ENCODE measurements at places on chromosomes 13 and 19.

- DNase-seq, result no peak
Measured at GRCh38 chr19:34179066-34179465, 6.8 kb downstream of the LSM14A start.

DNA sequence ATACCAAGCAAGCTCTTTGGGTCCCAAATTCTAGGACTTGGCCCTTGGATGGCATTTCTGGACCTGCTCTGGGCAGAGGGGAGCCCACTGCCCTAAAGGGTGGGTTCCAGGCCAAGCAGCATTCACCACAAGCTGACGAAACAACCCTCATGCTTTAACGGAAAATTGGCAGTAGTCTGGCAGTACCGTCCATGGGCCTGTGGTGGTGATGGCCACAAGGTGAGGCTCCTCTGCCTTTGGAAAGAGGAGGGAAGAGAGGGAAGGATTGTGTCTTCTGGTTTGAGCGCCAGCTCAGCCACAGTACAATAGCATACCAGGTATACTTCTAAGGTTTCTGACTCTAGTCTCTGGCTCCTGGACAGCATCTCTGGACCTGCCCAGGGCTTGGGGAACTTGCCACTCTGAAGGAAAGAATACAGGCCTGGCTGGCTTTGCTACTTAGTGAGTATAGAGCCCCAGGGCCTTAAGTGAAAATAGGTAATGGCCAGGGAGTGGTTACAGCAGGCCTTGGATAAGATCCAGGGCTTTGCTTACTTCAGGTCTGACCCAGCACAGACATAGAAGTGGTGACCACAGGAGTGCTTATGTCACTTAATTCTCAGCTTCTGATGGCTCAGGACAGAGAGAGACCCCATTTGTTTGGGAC lies 595.5 kb downstream of the LMO7 start:
- DNase-seq, result peak; percentile 15

- no peak for DNase-seq
Measured at GRCh38 chr19:18053576-18054219, 33.0 kb downstream of the IL12RB1 start.

DNA sequence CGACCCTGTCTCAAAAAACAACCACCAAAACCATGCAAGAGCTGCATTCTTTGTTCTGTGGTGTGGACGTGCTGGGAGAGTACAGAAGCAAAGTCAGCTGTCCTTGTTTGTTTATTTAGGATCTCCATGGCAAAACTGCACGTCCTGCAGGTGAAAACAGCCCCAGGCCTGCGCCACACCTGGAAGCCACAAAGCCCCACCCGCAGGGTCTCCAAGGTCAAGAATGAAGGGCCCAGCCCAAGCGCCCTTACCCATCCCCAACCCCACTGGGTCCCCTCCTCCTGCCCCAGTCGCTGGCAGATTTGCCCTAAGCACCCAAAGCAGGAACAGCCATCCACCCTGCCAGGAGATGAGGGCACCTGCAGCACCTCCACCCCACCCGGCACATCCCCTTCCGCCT lies 10.5 kb downstream of the MBD3 start:
- DNase-seq, result no peak

- peak; percentile 93 for DNase-seq
Measured at GRCh38 chr19:49801966-49802661, 11.0 kb downstream of the FUZ start.

- no peak for DNase-seq
Measured at GRCh38 chr13:28046981-28047380, 53.4 kb downstream of the FLT3 start.

DNA sequence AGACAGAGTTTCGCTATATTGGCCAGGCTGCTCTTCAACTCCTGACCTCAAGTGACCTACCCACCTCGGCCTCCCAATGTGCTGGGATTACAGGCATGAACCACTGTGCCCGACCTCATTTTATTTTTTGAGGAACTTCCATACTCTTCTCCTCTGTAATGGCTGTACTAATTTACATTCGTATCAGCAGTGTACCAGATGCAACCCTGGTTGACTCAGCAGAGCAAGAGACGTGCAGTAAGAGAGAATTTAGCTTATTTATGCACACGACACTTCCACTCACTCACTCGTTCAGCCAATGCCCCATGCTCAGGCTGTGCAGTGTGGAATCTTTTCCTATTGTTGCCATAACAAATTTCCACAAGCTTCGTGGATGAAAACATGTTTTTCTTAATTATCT lies 6.9 kb downstream of the KIR3DL3 start:
- DNase-seq, result no peak

DNA sequence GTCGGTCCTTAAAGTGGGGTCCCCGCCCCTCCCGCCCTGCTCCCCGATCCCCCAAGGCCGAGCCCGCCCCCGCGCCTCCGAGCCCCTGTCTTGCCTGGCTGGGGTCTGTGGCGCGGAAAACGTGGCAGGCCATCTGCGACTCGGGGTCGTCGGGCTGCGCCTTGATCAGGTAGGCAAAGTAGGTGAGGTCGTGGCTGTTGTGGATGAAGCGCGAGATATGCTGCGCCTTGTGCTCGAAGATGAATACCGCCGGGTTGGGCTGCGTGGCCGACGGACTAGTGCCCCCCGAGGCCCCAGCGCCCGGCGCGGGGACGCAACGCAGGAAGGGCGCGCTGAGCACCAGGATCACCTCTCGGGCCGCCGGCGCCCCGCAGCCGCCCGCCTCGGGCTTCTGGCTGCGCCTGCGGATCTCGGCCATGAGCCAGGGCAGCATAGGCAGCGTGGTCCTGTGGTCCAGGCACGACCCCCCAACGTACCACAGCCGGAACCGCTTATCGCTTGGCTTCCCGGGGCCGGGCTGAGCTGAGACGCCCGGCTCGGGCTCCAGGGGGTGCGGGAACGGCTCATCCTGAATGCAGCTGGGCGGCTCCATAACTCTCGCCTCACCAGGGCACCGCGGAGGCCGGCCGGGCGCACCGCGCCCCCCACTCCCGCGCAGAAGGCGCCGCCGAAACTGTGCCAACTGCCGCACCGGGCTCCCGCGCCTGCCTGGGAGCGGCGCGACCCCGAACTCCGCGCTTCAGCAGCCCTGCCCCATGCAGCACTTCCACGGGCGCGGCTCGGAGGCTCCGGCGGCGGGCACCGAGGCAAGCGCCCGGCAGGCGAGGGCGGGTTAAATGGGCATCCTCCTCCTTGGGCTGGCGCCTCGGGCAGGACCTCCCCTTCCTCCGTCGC lies 546 bp downstream of the TBC1D4 start:
- DNase-seq, result peak; percentile 68

DNA sequence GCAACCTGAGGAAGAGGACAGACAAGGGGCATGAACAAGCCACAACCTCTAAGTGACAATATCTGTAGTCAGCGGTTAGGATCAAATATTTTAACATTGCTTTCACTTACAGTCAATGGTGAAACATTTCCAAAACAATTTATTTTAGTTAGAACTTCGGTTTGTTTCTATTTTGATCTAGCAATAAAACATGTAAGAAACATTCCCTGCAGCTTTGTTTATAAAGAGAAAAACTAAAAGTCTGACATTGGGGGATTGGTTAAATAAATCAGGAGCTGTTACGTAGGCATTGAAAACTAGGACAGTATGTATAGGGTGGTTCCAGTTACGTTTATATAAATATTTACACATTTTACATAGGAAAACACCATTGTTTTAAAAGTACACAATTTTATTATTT lies 3.4 kb downstream of the URI1 start:
- no peak for DNase-seq

GRCh38 chr13:36630181-36630803 lies 43.5 kb upstream of the SERTM1 start:
- DNase-seq, result peak; percentile 23

GRCh38 chr13:110151462-110151861 lies 155.5 kb downstream of the COL4A1 start:
- no peak for DNase-seq

DNA sequence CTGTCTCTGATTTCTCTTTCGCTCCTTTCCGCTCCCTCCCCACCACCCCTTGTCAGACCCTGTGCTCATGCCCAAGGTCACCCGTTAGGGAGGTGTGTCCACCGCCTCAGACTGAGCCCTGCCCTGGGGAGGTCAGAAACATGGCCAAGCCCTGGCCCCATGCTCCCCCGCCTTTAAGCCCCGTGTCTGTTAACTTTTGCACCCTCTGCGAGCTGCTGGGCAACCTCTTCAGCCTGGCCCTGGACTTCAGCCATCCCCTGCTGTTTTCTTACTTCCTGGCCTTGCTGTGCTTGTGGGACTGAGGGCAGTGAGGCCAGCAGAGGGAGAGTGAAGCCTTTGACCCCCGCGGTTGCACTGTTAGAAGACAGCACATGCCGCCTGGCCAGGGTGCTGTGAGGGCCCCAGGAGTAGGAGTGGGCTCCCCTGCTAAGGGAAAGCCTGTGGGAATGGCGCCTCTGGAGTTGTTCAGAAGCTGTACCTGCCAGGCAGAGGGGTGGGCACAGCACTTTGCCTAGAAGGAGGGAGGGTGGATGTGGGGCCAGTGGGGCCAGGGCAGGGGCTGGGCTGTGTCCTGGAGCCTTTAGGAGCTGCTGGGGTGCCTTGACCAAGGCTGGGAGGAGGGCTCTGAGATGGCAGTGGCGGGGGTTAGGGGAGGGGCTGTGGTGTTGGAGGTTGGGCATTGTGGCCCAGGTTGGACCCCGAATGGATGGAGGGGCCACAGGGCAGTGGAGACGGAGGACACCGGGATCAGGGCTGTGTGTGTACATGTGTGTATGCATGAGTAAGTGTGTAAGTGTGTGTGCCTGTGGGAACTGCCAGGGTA lies 7.9 kb downstream of the UPF1 start:
- DNase-seq, result peak; percentile 43

GRCh38 chr13:50291611-50292010 lies 276.4 kb downstream of the KCNRG start:
- no peak for DNase-seq

DNA sequence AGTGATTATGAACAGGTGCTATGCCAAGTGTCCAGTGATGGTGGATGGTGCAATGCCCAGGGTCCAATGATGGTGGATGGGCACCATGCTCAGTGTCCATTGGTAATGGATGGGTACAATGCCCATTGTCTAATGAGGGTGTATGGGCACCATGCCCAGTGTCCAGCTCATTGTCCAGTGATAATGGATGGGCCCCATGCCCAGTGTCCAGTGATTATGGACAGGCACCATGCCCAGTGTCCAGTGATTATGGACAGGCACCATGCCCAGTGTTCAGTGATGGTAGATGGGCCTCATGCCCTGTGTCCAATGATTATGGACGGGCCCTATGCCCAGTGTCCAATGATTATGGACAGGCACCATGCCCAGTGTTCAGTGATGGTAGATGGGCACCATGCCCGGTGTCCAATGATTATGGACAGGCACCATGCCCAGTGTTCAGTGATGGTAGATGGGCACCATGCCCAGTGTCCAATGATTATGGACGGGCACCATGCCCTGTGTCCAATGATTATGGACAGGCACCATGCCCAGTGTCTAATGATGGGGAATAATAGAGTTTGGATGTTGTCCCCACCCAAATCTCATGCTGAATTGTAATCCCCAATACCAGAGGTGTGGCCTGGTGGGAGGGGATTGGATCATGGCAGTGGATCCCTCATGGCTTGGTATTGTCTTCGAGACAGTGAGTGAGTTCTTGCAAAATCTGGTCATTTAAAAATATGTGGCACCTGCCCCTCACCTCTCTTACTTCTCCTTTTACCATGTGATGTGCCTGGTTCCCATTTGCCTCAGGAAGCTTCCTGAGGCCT lies 87.8 kb downstream of the ANKRD10 start:
- DNase-seq, result no peak

DNA sequence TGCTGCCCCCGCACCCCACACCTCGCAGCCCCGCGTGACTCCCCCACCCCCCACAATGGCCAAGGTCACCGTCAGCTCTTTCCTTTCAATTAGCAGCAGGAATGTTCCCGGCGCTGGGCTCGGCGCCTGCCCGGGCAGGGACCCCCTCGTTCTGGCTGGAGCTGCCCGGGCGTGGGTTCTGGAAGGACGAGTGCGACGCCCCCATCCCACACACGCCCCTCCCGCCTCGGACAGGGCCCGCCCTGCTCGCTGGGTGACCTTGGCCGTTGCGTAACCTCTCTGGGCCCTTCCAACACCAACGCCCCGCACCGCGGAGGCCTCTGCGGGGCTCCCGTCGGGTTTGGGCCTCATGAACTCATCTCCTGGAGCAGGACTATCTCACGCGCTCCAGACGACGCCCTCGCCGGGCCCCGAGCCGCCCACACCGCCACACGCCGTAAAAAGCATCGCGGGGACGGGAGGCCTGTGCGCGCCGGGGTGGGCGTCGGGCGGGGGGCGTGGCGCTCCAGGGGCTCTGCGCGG lies 10.3 kb downstream of the PALM start:
- DNase-seq, result peak; percentile 43

- no peak for DNase-seq
Measured at GRCh38 chr13:104105418-104106355, 1039.5 kb upstream of the SLC10A2 start.

DNA sequence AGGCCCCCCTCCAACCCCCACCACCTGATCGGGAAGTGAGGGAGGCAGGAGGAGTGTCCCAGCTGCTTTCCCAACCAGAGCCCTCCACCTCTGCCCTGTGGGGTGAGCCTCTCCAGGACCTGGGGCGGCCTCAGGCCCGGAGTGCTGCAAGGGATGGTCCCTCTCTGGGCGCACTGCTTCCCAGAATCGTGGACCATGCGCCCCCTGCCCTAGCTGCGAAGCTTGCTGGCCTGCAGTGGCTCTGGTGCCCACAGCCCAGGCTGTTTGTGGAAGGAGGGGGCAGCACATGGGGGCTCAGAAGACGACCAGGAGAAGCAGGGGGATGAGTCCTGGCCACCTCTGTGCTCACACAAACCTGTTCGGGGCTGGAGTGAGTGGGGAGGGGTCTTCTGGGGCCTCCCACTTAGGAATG lies 33.6 kb downstream of the CEBPG start:
- DNase-seq, result no peak

DNA sequence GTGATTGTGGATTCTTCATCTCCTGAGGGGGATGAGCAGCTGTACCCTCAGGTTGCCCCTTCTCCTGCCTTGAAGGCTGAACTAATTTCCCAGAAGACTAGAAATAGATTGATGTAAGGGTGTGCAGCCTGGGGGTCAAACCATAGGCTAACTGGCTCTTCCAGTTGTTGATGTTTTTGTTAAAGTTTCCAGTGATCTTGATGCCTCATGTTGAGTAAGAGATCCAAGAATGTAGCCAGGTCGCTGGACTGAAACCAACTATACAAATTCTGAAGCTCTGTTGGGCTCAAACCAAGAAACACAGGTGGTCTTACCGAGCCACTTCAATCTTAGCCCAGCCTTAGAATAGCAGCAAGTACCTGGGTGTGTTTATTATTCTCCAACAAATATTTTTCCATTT lies 391.8 kb downstream of the KLF5 start:
- no peak for DNase-seq

Data from GM23338 (cell line).